ENCODE measurements at places on chromosomes 6 and 20.

DNA sequence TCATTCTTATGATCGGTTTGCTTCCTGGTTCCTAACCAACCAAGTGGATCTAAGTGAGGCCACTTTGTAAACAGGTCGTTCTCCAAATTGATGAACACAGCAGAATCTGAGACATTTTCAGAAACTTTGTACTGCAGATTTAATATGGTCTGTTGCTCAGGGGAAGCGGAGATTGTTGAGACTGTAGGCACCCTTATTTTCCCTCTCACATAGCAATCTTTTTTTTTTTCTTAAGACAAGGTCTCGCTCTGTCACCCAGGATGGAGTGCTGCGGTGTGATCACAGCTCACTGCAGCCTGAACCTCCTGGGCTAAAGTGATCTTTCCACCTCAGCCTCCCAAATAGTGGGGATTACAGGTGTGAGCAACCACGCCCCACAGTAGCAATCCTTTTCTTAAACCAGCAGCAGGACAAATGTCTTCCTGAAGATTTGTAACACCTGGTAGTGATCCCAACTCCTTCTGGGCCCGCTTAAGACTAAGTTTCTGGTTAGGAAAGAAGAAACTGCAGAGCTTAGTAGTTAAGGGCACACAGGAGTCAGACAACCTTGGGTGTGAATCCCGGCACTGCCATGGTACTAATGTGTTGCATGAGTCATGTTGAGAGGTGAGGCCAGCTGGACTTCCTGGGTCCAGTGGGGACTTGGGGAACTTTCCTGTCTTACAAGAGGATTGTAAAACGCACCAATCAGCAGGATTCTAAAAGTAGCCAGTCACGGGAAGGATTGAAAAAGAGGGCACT, 48.4 kb upstream of the EZR start:
- no peak for DNase-seq

- DNase-seq, result peak; percentile 46
Observed at GRCh38 chr20:50561379-50562078, 51.3 kb downstream of the PTPN1 start.

DNA sequence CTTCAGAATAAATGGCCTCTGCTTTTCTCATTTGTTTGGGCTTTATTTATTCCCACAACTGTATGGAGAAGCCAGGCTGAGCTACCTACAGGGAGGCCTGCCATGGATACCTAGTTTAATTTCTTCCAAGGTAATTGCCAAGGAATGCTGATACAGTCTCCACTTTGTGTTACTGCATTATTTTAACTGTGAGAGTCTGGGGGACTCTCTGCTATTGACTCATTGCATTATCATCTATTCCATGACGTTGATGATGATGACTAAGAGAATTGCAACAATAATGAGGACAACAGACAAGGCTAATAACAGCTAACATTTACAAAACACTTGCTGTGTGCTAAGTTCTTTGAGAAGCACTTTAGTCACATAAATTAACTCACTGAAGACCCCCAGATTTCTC, 88.3 kb upstream of the COL21A1 start:
- DNase-seq, result no peak

- DNase-seq, result no peak
Observed at GRCh38 chr6:102204351-102204750, 810.8 kb downstream of the GRIK2 start.
